Esophagus muscularis mucosa (tissue), 4 donors: ENCODE measurements at places on chromosomes 5 and 9. TPM values are rescaled to one million over a fixed set of nuclear protein-coding genes. Genes with fewer than 3 reads are reported as not detected.

Gene SPINK6
- total RNA-seq, result not detected

Gene STPG3
- total RNA-seq, result not detected

Gene FGFR4
- 4.0 TPM for total RNA-seq

Gene CATSPER3
- total RNA-seq, result 0.65 TPM

Gene QRFP
- total RNA-seq, result not detected

Gene SH2D3C
- 5.0 TPM for total RNA-seq

GRCh38 chr5:110702300-110702699, 24.2 kb downstream of the TMEM232 start:
- H3K36me3 ChIP-seq, result no peaks in the 10 kb centered on the region
- DNase-seq, result no peak
- H3K27me3 ChIP-seq, result no peaks in the 10 kb centered on the region
- no peak overlapping the region for H3K4me3 ChIP-seq
- H3K27ac ChIP-seq, result no peak overlapping the region

DNA sequence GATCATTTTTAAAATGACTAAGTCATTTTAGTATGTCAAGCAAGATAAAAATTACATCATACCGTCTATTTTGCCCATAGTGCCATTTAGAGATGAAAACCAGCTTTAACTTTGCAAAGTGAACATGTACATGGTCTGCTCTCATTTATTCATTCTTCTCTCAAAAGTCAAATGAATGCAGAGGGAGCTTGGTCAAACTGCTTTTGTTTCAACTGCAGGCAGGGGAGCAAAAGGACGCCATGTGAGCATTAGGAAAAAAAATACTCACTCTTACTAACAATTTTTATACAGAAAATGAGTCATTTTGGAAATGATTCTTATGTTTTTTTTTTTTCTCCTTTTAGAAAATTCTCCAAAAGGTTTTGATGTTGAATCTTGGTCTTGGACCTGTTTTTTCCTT, 15.7 kb downstream of the SCGB3A1 start:
- peaks cover 24% of the 10 kb centered on the region for H3K36me3 ChIP-seq
- no peak overlapping the region for H3K4me3 ChIP-seq
- H3K27me3 ChIP-seq, result no peaks in the 10 kb centered on the region
- no peaks in the 10 kb centered on the region for H3K4me1 ChIP-seq

DNA sequence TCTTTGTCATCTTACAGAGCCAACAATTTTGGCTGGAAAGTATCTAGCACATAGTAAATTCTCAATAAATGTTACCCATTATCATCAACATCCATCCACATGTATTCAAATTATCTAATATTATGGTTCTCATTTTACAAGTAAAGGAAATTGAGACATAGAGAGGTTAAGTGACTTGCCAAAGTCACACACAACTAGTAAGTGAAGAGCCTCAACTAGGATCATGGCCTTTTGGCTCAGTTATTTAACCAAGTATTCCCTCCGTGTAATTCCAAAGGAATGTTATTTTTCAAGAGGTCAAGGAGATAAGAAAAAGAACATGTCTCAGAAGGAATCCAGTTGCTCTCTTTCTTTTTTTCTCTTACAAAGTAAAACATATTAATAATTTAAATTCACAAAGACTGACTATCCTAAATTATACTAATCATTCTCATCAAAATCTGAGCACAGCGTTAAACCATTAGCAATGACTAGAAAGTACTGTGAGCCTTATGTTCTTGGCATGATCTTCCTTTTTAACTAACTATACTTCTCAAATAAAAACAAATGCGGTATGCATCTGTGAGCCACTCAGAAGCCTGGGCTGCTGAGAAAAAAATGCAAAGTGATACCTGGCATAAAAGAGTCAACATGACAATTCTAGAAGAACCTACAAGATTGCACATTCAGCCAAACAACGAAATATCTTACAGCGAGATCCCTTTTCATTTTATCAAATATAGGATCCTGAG, 350.9 kb downstream of the GLIS3 start:
- H3K4me3 ChIP-seq, result no peak overlapping the region
- H3K27me3 ChIP-seq, result no peaks in the 10 kb centered on the region
- no peak overlapping the region for H3K27ac ChIP-seq
- H3K4me1 ChIP-seq, result no peaks in the 10 kb centered on the region

DNA sequence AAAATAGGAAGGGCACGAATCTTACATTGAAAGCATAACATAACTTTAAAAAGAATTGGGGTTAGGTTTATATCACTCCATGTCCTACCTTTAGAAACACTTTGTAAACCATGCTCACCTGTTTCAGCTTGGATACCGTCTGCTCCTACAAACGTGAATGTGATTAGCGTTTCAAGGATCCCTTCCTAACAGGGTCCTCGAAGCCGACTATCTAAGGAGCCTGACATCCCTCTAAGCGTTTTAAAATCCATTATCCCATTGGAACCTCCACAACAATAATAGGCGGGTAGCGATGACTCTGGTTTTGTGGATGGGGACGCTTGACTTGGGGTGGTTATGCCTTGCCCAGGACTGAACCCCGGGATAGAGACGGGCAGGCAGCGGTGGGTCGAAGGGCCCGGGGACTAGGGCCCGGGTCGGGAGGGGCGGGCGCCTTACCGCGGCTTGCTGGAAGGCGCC, 937 bp downstream of the SVEP1 start:
- H3K36me3 ChIP-seq, result no peaks in the 10 kb centered on the region
- H3K27me3 ChIP-seq, result no peaks in the 10 kb centered on the region
- peak overlapping the region; percentile 82 for H3K27ac ChIP-seq
- no peak for DNase-seq
- H3K4me1 ChIP-seq, result peaks cover 21% of the 10 kb centered on the region

GRCh38 chr9:124293718-124294506, 36.2 kb downstream of the NEK6 start:
- no peaks in the 10 kb centered on the region for H3K36me3 ChIP-seq
- H3K27ac ChIP-seq, result peak overlapping the region; percentile 55
- H3K27me3 ChIP-seq, result no peaks in the 10 kb centered on the region
- DNase-seq, result no peak
- H3K4me1 ChIP-seq, result peaks cover 100% of the 10 kb centered on the region

- H3K27ac ChIP-seq, result no peak overlapping the region
- H3K4me1 ChIP-seq, result no peaks in the 10 kb centered on the region
- no peaks in the 10 kb centered on the region for H3K27me3 ChIP-seq
- H3K4me3 ChIP-seq, result no peak overlapping the region
- H3K36me3 ChIP-seq, result no peaks in the 10 kb centered on the region
Measured at GRCh38 chr5:74279244-74279643, 361.3 kb downstream of the ENC1 start.

GRCh38 chr5:166341740-166342337, 1949.6 kb upstream of the WWC1 start:
- no peaks in the 10 kb centered on the region for H3K27me3 ChIP-seq
- no peak for DNase-seq
- H3K36me3 ChIP-seq, result no peaks in the 10 kb centered on the region
- no peak overlapping the region for H3K4me3 ChIP-seq

DNA sequence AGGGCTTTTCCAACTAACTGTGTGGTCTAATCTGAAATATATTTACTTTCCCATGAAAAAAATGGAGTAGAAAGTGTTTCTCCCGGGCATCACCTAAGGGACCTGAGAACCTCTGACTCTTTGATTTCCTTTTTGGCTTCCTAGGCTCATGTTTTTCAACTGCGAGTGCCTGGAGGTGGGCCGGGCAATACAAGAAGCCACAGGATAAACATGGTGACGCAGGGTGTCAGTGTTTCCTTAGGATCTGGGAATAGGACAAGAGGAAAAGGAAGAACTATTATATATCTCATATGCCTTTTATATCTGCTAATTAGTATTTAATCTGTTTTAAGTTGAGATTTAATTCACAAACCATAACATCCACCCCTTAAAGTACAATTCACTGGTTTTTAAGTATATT, 11.4 kb upstream of the LECT2 start:
- DNase-seq, result no peak
- peaks cover 7% of the 10 kb centered on the region for H3K4me1 ChIP-seq
- H3K36me3 ChIP-seq, result no peaks in the 10 kb centered on the region
- H3K27me3 ChIP-seq, result no peaks in the 10 kb centered on the region
- no peak overlapping the region for H3K4me3 ChIP-seq
- no peak overlapping the region for H3K27ac ChIP-seq

GRCh38 chr9:91775011-91775707, 174.9 kb downstream of the ROR2 start:
- H3K4me3 ChIP-seq, result no peak overlapping the region
- H3K27me3 ChIP-seq, result no peaks in the 10 kb centered on the region
- H3K27ac ChIP-seq, result peak overlapping the region; percentile 54
- H3K36me3 ChIP-seq, result no peaks in the 10 kb centered on the region
- H3K4me1 ChIP-seq, result peaks cover 70% of the 10 kb centered on the region
- DNase-seq, result no peak

- H3K4me3 ChIP-seq, result no peak overlapping the region
- H3K27me3 ChIP-seq, result no peaks in the 10 kb centered on the region
- H3K27ac ChIP-seq, result peak overlapping the region; percentile 63
- no peak for DNase-seq
- H3K36me3 ChIP-seq, result no peaks in the 10 kb centered on the region
Measured at GRCh38 chr5:82334856-82335255, 56.7 kb upstream of the RPS23 start.

- H3K27ac ChIP-seq, result no peak overlapping the region
- no peak for DNase-seq
- no peak overlapping the region for H3K4me3 ChIP-seq
- no peaks in the 10 kb centered on the region for H3K36me3 ChIP-seq
- no peaks in the 10 kb centered on the region for H3K27me3 ChIP-seq
Measured at GRCh38 chr9:133917375-133917774, 74.7 kb downstream of the VAV2 start.

GRCh38 chr9:70935856-70936255, 185.6 kb downstream of the TRPM3 start:
- no peak for DNase-seq
- H3K4me1 ChIP-seq, result no peaks in the 10 kb centered on the region
- H3K27me3 ChIP-seq, result no peaks in the 10 kb centered on the region
- no peaks in the 10 kb centered on the region for H3K36me3 ChIP-seq

DNA sequence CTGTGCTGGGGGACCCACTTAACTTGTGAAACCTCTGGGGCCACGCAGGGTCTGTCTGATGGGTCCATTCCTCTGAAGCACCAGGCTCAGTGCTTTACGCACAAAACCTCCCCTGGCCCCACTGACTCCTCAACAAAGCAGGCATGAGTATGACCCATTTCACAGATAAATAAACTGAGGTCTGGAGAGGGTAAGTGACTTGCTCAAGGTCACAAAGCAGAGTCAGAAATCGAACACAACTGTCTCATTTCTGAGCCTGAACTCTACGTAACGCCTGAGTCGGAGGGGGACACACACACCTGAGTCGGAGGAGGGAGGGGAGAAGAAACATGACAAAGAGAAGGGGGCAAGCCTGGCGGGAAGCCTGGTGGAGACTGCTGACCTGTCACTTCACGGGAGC, 48.0 kb upstream of the RAPGEF1 start:
- no peaks in the 10 kb centered on the region for H3K4me1 ChIP-seq
- H3K27me3 ChIP-seq, result no peaks in the 10 kb centered on the region
- H3K4me3 ChIP-seq, result no peak overlapping the region
- DNase-seq, result no peak
- no peaks in the 10 kb centered on the region for H3K36me3 ChIP-seq

GRCh38 chr9:27653246-27653645, 80.0 kb upstream of the C9orf72 start:
- H3K27ac ChIP-seq, result no peak overlapping the region
- H3K4me1 ChIP-seq, result no peaks in the 10 kb centered on the region
- no peak overlapping the region for H3K4me3 ChIP-seq
- no peaks in the 10 kb centered on the region for H3K27me3 ChIP-seq

DNA sequence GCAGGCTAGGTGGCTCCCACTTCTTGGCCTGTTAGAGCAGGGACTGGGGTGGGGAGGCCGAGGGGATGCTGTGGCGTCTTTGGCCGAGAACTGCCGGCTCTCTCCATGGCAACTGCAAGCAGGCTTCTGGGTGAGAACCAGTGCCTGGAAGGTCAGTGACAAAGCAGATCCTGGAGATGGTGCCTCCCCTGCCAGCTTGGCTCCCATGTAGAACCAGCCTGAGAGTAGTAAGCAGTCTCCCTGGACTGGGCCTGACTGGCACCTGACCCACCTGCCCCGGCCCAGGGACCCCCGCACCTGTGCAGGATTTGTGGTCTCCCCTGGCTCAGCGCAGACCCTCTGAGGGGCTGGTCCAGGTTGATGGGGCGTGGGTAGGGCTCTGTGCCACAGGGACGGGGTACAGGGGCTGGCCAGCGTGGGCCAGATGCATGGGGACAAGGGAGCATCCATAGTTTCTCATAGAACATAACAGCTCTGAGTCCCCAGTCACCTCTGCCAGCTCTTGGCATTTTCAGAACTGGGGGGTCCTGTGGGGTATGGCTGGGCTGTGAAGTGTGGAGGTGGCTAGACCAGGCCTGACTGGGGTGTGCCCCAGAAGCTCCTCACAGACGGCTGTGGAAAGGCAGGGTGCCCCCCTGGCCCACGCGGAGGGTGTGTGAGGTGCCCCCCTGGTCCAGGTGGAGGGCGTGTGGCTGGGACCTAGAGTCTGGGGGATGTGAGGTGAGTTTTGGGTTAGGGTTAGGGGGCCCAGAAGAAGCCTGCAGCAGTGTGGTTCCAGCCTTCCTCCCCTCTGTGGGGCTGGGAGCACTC, 22.2 kb downstream of the CACNA1B start:
- H3K4me3 ChIP-seq, result no peak overlapping the region
- H3K27ac ChIP-seq, result no peak overlapping the region
- no peak for DNase-seq
- peaks cover 38% of the 10 kb centered on the region for H3K27me3 ChIP-seq
- no peaks in the 10 kb centered on the region for H3K36me3 ChIP-seq

DNA sequence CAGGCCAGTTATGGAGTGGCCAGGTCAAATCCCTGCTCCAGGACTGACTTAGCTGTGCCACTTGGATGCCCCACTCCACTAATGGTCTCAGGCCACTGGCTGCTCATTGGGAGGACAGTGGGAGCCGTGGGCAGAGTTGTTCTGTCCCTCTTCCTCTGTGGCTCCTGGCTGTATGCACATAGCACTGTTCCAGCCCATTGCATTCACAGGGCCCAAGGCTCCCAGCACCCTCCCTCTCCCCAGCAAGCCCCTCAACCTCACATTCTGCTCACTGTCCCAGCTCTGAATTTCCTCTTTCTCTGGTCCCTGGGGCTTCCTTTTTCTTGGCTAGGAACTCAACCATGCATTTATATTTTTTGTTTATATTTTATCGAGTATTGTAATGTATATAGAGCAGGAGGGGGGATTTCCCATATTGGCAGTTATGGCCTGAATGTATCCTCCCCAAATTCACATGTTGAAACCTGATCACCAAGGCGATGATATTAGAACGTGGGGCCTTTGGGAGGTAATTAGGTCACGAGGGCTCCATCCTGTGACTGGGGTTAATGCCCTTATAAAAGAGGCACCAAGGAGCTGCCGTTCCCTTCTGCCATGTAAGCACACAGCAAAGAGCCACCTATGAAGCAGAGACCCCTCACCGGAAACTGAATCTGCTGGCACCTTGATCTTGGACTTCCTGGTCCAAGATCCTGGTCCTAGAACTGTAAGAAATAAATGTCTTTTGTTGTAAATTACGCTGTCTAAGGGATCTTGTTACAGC, 17.0 kb upstream of the MVB12B start:
- no peaks in the 10 kb centered on the region for H3K27me3 ChIP-seq
- no peak overlapping the region for H3K4me3 ChIP-seq
- no peak for DNase-seq

DNA sequence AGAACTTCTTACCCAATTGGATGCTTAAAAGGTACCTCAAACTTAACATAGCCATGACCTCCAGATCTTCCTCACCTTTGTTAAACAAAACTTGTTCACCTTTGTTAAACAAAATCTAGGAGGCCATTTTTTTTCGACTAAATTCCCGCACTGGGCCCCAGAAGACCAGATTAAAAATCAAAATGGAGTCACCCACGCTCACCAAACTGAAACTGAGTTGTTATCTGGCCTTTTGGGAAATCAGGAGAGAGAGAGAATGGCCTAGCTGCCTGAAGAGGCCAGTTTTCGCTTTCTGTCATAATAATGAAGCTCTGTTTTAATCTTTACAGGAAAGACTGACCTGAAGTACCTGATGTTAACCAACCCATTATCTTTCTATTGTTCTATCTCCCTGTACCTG, 69.4 kb downstream of the FYB1 start:
- H3K4me1 ChIP-seq, result peaks cover 3% of the 10 kb centered on the region
- no peak overlapping the region for H3K4me3 ChIP-seq
- no peak overlapping the region for H3K27ac ChIP-seq
- no peaks in the 10 kb centered on the region for H3K27me3 ChIP-seq
- H3K36me3 ChIP-seq, result no peaks in the 10 kb centered on the region
